ENCODE measurements at places on chromosomes 2 and 18. TPM values are rescaled to one million over a fixed set of nuclear protein-coding genes. Genes with fewer than 3 reads are reported as not detected.

ASIC4 gene
- total RNA-seq: 13.5 TPM

DNA sequence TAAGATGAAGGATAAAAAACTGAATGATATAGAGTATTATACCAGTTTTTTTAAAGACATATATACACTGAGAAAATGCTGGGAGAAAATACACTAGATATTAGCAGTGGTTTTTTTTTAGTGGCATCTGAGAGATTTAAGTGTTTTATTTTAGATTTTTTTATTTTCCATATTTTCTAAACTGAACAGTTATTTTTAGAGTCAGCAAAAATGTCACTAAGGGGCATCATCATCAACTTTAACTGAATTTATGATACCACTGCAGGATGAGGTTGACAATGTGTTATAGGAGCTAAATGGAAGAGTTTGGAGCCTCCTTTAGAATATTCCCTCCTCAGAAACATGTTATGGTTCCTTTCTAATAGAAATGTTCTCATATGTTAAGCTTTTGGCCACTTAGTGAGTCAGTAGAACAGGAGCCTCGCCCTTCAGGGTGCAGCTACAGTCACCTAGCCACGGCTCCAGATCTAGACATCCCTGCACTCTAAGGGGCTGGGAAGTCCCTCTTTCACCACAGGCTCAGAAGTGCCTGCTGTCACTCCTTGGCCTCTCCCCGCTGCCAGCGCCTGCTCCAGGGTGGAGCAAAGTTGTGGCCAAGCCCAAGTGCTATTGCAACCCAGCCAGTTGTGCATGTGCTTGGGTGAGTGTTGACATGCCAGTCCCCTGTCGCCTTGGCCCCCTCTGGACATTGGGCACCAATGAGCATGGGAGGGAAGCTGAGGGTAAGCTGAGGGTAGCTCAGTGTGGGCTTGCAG is 210.7 kb upstream of the RASGRP3 start:
- no peaks in the 10 kb centered on the region for H3K4me1 ChIP-seq
- DNase-seq: no peak
- no peaks in the 10 kb centered on the region for H3K27me3 ChIP-seq
- H3K27ac ChIP-seq: no peak overlapping the region
- no peaks in the 10 kb centered on the region for H3K36me3 ChIP-seq
- H3K4me3 ChIP-seq: no peak overlapping the region

GPR75 gene
- 2.3 TPM for total RNA-seq

DNA sequence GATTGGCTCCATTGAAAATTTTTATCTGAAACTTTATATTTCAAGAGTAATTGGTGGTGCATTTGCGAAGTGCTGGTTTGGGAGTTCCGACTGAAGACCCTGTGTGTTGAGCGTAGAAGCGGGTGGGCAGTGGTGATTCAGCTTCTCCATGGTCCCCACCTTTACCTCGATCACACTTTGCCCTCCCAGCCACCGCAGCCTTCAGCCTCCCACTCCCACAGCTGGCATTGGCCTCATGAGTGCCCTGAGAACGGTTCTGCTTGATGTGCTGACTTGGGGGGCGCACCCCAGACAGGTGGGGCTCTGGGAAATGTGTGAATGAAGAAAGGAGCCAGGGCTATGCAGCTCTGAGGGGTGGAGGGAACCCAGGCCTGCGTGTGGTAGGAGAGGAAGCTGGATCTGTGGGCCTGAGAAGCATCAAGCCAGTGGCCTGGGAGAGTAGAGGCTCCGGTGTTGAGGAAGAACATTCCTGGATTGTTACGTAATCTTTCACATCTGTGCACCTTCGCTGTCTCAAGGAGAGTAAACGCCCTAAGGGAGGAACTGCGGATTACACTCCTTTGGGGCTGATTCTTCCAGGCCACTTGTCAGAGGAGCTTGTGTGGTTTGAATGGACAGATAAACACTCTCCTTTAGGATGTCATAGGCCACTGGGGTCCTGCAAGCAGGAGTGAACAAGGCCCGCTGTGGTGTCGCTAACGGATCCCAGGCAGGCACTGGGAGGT is 83.8 kb downstream of the NPAS2 start:
- H3K27me3 ChIP-seq: peaks cover 62% of the 10 kb centered on the region
- H3K4me3 ChIP-seq: no peak overlapping the region
- no peaks in the 10 kb centered on the region for H3K36me3 ChIP-seq
- H3K27ac ChIP-seq: no peak overlapping the region
- no peaks in the 10 kb centered on the region for H3K4me1 ChIP-seq

DNA sequence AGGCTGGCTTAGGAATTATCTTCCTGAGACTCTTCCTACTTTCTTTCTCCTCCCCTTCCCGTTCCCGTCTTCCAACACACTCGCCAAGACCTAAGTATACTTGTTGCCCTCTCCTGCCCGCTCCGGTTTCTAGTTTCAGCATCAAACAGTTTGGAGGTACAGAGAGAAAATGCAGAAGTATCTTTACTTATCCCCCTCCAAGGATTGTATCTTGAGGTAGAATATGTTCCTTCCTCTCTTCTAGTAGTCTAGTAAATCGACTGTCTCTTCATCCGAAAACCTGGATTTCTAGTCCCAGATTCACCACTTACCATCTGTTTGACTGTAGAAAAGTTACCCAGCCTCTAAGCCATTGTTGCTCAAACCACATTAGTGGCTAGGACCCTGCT is 755 bp downstream of the EIF4E2 start:
- DNase-seq: no peak
- H3K4me1 ChIP-seq: peaks cover 4% of the 10 kb centered on the region
- H3K27ac ChIP-seq: peak overlapping the region; percentile 81
- H3K36me3 ChIP-seq: peaks cover 37% of the 10 kb centered on the region

IAH1 gene
- total RNA-seq: 0.13 TPM

- H3K27me3 ChIP-seq: peaks cover 17% of the 10 kb centered on the region
- no peaks in the 10 kb centered on the region for H3K4me1 ChIP-seq
- no peak overlapping the region for H3K4me3 ChIP-seq
- no peak for DNase-seq
- no peak overlapping the region for H3K27ac ChIP-seq
Measured at GRCh38 chr18:59220164-59220783, 316 bp downstream of the GRP start.

GRCh38 chr2:237090906-237091305 is 5.2 kb downstream of the COPS8 start:
- no peak overlapping the region for H3K27ac ChIP-seq
- DNase-seq: no peak
- no peaks in the 10 kb centered on the region for H3K27me3 ChIP-seq
- no peak overlapping the region for H3K4me3 ChIP-seq
- peaks cover 30% of the 10 kb centered on the region for H3K36me3 ChIP-seq
- no peaks in the 10 kb centered on the region for H3K4me1 ChIP-seq

GRCh38 chr2:42918041-42918440 is 125.7 kb upstream of the HAAO start:
- H3K27me3 ChIP-seq: no peaks in the 10 kb centered on the region
- H3K4me3 ChIP-seq: no peak overlapping the region
- no peak overlapping the region for H3K27ac ChIP-seq
- no peak for DNase-seq
- peaks cover 21% of the 10 kb centered on the region for H3K4me1 ChIP-seq
- H3K36me3 ChIP-seq: no peaks in the 10 kb centered on the region

- no peak overlapping the region for H3K27ac ChIP-seq
- H3K27me3 ChIP-seq: no peaks in the 10 kb centered on the region
- H3K4me3 ChIP-seq: no peak overlapping the region
- H3K4me1 ChIP-seq: no peaks in the 10 kb centered on the region
- no peaks in the 10 kb centered on the region for H3K36me3 ChIP-seq
Measured at GRCh38 chr2:167510071-167510759, 621.9 kb downstream of the XIRP2 start.

- H3K4me3 ChIP-seq: no peak overlapping the region
- H3K36me3 ChIP-seq: peaks cover 8% of the 10 kb centered on the region
- H3K27me3 ChIP-seq: no peaks in the 10 kb centered on the region
- H3K27ac ChIP-seq: no peak overlapping the region
- DNase-seq: no peak
- H3K4me1 ChIP-seq: no peaks in the 10 kb centered on the region
Measured at GRCh38 chr2:215354771-215355695, 43.2 kb downstream of the ATIC start.

DNA sequence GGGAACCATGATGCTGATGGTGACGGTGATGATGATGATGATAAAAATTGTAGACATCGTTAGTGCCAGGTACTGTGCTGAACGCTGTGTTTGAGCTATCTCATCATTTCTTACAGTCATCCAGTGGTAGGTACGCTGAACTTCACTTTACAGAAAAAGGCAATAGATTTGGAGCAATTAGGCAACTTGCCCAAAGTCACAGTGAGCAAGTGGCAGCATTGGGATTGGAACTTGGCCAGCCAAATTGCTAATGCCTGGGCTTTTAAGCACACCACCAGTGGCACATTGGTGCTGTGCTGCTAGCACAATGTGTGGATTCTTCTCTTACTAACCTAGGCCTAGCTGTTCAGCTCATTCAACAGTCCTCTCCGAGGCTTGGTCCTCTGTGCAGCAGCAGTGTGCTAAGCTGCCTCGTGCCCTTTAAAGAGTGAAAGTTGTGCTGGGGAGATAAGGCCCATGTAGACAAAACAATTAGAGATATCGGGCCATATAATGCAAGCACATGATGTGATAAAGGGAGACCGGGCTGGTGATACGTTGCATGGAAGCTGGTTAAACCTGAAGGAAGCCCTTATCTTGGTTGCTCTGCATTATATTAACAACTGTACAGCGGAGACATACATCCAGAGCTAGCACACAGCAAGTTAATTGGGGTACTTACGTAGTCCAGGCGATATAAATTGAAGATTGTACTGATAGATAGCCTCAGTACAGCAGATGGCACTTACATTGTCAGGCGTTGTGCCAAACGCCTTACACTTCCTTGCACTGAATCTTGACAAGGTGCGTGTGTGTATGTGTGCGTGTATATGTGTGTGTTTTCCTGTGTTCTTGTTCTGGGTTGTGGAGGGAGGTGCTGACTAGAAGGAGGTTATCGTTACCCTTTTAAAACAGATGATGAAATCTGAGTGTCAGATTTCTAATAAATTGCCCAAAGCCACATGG is 28.4 kb downstream of the HK2 start:
- no peaks in the 10 kb centered on the region for H3K27me3 ChIP-seq
- peaks cover 59% of the 10 kb centered on the region for H3K36me3 ChIP-seq
- no peak overlapping the region for H3K4me3 ChIP-seq

DNA sequence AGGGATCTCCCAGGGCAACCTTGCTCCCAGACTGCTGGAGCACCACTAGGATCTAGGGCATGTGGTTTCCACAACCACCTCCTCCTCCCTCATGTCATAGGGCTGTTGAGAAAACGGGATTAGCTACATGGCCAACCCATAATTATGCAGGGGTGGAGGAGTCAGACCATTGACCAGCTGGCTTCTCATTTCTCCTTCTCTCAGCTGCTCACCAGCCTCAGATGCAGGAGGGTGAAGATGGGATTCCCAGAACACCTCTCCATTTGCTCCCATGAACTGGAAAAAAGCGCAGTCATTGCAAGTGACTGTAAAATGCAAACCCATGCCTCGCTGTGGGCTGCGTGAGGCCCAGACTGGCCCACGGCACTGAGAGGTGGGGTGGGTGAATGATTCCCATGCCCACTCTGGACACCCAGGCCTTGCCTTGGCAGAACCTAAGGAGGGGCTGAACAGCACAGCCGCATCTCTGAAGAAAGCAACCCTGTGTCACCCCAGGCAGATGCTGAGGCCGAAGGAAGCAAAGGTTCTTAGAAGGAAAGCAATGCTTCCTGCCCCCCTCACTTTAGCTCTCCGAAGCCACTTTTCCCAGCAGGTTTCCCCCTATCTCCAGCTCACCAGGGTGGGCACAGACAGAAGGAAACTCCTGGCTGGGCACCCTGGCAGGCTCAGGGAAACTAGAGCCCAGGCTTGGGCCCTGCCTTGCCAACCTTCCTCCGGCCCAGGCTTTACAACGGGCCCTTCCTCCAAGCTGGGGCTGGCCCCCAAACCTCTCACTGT is 69.6 kb upstream of the RTN4 start:
- peaks cover 38% of the 10 kb centered on the region for H3K4me1 ChIP-seq
- no peaks in the 10 kb centered on the region for H3K27me3 ChIP-seq
- H3K4me3 ChIP-seq: no peak overlapping the region
- H3K27ac ChIP-seq: peak overlapping the region; percentile 65

SAG gene
- total RNA-seq: not detected

HOXD1 gene
- total RNA-seq: not detected

DNA sequence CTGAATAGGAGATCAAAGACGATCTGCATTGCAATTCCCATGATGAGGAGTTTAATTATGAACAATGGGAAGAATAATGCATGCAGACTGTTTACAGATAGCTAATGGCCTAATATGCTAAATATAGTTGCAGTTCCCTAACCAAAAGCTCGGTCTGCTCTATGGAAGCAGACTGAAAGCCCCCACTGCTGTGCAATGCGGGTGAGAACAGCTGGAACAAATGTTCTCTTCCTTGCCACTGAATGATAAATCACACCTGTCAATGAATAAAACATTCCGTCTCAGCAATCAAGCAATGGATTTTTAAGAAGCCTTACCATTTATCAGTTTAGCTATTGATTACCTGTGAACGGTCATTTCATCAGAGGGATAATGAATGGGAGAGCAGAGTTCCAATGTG is 704.5 kb upstream of the RAB6C start:
- no peaks in the 10 kb centered on the region for H3K36me3 ChIP-seq
- no peaks in the 10 kb centered on the region for H3K27me3 ChIP-seq
- no peak for DNase-seq
- no peak overlapping the region for H3K27ac ChIP-seq

INPP5D gene
- total RNA-seq: 5.6 TPM

- DNase-seq: no peak
- no peaks in the 10 kb centered on the region for H3K36me3 ChIP-seq
- H3K4me1 ChIP-seq: no peaks in the 10 kb centered on the region
- H3K27me3 ChIP-seq: peaks cover 19% of the 10 kb centered on the region
- H3K27ac ChIP-seq: no peak overlapping the region
Measured at GRCh38 chr2:25174192-25174861, 5.9 kb upstream of the POMC start.

DNA sequence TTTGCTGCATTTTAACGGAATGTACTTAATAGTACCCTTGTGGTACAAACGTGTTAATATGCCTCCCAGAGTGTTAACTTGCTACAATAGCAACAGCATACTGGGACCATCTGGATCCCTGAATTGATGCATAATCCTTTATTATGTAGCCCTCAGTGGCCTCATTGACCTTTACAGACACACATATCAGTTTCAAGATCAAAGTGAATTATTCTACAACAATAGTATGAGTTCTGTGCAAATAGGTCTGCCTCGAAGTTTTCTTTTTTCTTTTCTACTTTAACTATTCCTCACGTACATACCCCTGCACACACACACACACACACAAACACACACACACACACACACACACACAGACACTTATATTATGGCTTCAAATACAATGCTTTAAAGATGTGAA is 1622.1 kb downstream of the LRP1B start:
- no peaks in the 10 kb centered on the region for H3K27me3 ChIP-seq
- no peak overlapping the region for H3K27ac ChIP-seq
- no peaks in the 10 kb centered on the region for H3K4me1 ChIP-seq

EGR4 gene
- total RNA-seq: not detected

GRCh38 chr18:37464257-37464656 is 101.3 kb downstream of the CELF4 start:
- H3K4me3 ChIP-seq: no peak overlapping the region
- H3K27me3 ChIP-seq: no peaks in the 10 kb centered on the region
- H3K27ac ChIP-seq: no peak overlapping the region
- H3K4me1 ChIP-seq: no peaks in the 10 kb centered on the region
- H3K36me3 ChIP-seq: no peaks in the 10 kb centered on the region

Data from K562 (cell line).